Natural killer cell (primary cell): ENCODE measurements at places on chromosomes 11 and 22. TPM values are rescaled to one million over a fixed set of nuclear protein-coding genes. Genes with fewer than 3 reads are reported as not detected.

SERPIND1 gene
- total RNA-seq, result not detected

GRCh38 chr11:66068923-66069714, 953 bp upstream of the PACS1 start:
- H3K27ac ChIP-seq, result peak overlapping the region; percentile 88
- peak; percentile 67 for DNase-seq
- H3K36me3 ChIP-seq, result peaks cover 48% of the 10 kb centered on the region

GRCh38 chr22:19786959-19787848, 26.6 kb downstream of the TBX1 start:
- no peak overlapping the region for H3K27ac ChIP-seq
- peaks cover 2% of the 10 kb centered on the region for H3K36me3 ChIP-seq
- H3K27me3 ChIP-seq, result no peaks in the 10 kb centered on the region
- no peak overlapping the region for H3K4me3 ChIP-seq
- no peak for DNase-seq

DNA sequence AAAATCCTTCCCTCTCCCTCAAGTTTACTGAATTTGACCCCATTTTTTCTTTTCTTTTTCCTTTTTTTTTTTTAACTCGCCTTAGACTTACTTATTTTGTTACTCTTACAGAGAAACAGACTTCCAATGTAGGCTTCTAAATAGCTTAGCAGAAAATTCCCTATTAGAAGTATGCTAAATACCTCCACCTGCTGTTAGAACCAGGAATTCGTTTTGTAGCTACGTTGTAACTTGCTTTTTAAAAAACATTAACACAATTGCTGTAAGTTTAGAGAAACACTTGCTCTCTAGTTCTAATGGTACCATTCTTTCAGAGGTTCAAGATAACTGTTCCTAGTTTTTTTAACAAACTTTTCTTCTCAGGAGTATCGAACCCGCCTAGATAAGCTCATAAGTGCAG, 324.2 kb downstream of the DCDC1 start:
- no peak overlapping the region for H3K27ac ChIP-seq
- no peaks in the 10 kb centered on the region for H3K36me3 ChIP-seq
- H3K4me1 ChIP-seq, result no peaks in the 10 kb centered on the region
- H3K27me3 ChIP-seq, result no peaks in the 10 kb centered on the region

DNA sequence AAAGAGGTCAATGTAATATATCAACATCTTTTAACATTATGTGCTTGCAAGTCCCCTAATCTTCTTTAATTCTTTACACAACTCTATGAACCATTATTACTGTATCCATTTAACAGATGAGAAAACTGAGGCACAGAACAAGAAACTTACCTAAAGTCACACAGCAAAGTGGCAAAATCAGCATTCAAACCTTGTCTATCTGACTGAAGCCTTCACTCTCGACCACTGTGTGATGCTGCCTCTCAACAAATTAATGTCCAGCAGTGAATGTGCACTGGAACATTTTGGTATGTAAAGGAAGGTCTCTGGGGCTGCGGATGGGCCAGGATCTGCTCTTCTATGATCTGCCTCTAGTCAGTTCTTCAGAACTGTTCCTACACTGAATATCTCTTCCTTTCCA, 42.1 kb downstream of the PRCP start:
- H3K27me3 ChIP-seq, result no peaks in the 10 kb centered on the region
- no peak overlapping the region for H3K27ac ChIP-seq
- H3K4me3 ChIP-seq, result no peak overlapping the region
- DNase-seq, result no peak
- H3K36me3 ChIP-seq, result peaks cover 2% of the 10 kb centered on the region

- DNase-seq, result no peak
- peaks cover 17% of the 10 kb centered on the region for H3K4me1 ChIP-seq
- H3K27ac ChIP-seq, result peak overlapping the region; percentile 46
- no peaks in the 10 kb centered on the region for H3K27me3 ChIP-seq
These were observed 15.9 kb upstream of the MMP7 start for GRCh38 chr11:102546427-102546826.

DNA sequence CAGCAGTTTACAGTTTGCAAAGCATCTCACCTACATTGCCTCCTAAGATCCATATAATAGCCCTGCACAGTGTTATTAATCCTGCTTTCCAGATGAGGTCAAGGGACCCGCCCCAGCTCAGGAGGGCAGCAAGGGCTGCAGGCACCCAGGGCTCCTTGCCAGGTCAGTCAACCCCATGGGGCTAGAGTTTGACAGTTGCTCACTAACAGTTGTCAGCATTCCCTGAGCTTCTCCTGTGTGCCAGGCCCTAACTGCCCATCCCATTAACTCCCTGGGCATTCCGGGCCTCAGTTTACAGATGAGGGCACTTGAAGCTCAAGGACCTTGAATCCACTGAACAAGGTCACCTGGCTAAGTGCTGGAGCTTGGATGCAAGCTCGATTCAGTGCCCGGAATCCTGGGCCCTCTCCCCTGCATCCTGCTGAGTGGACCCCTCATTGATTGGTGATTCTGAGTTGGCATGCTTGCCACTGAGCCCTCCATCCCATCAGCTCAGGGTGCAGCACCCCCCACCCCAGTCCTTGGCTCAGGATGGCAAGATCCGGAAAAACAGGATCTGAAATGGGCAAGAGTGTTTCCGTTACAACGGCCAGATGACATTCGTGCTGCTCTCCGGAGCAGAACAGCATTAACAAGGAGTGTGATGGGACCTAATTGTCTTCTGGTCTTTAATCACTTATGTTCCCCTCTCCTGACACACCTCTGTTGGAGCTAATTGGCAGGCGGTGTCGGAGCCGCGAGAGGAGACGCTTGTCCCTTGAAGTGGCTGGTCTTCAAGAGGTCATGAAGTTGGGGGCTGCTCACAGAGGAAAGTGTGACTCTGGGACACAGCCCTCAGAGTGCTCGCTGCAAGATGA, 87.4 kb upstream of the SHISAL1 start:
- no peaks in the 10 kb centered on the region for H3K36me3 ChIP-seq
- H3K4me3 ChIP-seq, result no peak overlapping the region
- no peak overlapping the region for H3K27ac ChIP-seq
- H3K27me3 ChIP-seq, result no peaks in the 10 kb centered on the region
- DNase-seq, result no peak
